AG04449 (cell line): ENCODE measurements at places on chromosomes 2 and 18.

GRCh38 chr2:134718023-134718816 lies 580 bp downstream of the TMEM163 start:
- DNase-seq: no peak

DNA sequence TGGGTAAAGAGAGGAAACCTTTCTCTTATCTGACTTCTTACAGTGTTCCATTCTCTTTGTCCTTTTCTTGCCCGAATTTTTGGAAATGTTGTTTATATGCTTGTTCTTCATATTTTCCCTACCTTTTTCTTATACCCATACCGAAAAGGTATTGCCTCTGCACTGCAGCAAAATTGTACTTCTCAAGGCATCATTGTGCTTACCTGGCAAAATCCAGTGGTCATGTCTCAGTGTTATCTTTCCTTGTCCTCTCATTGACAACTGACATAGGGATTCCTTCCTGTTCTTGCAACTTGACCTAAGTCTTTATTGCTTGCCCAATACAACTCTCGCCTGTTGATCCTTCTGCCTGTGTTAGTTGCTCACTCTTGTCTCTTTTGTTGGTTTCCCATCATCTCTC lies 842.2 kb downstream of the CNTNAP5 start:
- no peak for DNase-seq

- no peak for DNase-seq
Observed at GRCh38 chr2:212173756-212174510, 364.7 kb downstream of the ERBB4 start.

- DNase-seq: no peak
Observed at GRCh38 chr18:51593931-51594330, 396.4 kb upstream of the MEX3C start.

DNA sequence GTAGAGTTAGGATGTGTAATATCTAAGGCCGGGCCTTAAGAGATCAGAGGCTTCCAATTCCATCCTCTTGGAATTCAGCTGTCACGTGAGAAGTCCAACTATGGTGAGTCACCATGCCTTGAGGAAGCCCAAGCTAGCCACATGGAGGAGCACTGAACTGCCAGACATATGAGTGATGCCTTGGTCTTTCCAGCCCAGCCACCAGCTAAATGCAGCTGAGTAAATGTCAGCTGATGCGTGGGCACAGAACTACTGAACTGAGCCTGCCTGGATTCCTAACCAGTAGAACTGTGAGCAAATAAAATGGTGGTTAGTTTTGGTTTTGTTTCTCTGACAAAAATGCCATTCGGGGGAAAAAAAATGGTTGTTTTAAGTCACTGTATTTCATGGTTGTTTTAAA lies 153.7 kb upstream of the SERTAD2 start:
- DNase-seq: peak; percentile 99

DNA sequence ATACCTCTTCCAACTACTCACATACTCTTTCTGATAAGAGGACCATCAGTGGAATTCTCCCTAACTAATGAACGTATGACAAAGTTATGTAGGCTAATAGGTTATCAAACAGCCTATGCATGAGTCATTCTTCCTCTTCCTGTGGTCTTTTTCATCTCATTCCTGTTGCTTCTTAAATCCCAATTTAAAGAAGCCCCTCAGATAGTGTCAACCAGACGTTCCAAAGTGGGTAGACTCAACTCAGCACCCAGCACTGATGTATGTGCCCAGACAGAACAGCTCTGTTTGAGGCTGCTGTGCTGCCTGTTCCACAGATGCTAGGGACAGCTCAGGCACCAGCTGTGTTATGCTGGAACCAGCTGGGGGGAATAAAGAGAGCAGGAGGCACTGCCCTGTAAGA lies 52.6 kb downstream of the CXCR4 start:
- no peak for DNase-seq

DNA sequence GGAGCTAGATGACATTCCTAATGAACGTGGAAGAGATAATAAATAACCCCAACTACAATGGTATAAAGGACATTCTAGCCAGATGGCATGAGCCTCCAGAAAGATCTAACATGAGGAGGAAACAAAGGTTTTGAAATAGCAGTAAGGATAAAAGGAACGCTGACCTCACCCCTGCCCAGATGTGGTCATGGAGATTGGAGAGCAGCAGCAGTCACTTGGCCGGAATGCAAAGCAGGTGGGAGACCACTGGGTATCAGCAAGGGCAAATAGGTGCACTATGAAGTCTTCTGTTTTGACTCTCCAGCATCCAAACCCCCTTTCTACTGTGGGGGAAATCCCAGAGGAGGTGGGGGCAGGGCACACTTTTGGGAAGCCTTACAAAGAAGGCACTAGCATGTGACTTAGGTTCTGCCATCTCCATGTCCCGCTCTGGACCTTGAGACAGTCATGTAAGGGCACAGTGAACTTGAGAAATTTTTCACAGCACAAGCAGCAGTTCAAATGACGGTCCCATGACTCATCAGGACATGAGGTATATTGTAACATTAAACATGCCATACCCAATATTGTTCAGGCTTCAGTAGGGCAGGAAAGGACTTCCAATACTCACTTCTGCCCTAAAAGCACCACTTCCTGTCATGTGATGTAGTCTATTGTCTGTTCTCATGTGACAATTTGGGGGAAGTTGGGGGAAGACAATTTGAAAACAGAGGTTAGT lies 55.2 kb downstream of the METTL4 start:
- DNase-seq: peak; percentile 82

- no peak for DNase-seq
Observed at GRCh38 chr2:185208261-185208660, 530.3 kb upstream of the FSIP2 start.

- no peak for DNase-seq
Observed at GRCh38 chr2:24490181-24490689, 819 bp upstream of the NCOA1 start.

- no peak for DNase-seq
Observed at GRCh38 chr2:18505703-18506341, 54.6 kb downstream of the RDH14 start.

GRCh38 chr2:21183306-21183705 lies 59.5 kb downstream of the TDRD15 start:
- DNase-seq: no peak

GRCh38 chr2:242064364-242065250 lies 195.1 kb downstream of the RTP5 start:
- DNase-seq: no peak

DNA sequence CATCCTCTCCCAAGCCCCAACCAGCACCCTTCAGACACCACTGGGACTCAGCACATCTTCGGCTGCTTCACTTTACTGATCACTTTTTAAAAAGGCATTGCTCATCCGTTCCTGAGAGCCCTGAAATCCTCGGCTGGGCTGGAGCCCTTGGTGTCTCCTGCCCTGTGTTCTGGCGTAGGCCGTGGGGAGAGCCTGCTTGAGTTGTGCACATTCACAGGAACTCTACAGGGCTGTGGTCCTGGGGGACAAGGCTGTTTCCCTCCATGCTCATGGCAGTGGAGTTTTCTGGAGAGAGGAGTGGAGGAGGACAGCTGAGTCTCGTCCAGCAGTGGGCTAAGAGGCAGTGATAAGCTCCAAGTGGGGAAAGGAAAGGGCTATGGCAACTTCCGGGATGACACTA lies 15.9 kb downstream of the CENPA start:
- DNase-seq: no peak

GRCh38 chr2:23388294-23388693 lies 3.3 kb downstream of the KLHL29 start:
- DNase-seq: no peak
